ENCODE measurements at places on chromosomes 5 and 9. TPM values are rescaled to one million over a fixed set of nuclear protein-coding genes. Genes with fewer than 3 reads are reported as not detected.
A peak's percentile ranks its signal among the peaks of the same experiment; 100 is the strongest.

The PRXL2C gene
- total RNA-seq = 8.8 TPM

GRCh38 chr5:170504616-170505266 lies 921 bp downstream of the KCNIP1 start:
- DNase-seq = no peak

The CA9 gene
- total RNA-seq = 1.7 TPM

DNA sequence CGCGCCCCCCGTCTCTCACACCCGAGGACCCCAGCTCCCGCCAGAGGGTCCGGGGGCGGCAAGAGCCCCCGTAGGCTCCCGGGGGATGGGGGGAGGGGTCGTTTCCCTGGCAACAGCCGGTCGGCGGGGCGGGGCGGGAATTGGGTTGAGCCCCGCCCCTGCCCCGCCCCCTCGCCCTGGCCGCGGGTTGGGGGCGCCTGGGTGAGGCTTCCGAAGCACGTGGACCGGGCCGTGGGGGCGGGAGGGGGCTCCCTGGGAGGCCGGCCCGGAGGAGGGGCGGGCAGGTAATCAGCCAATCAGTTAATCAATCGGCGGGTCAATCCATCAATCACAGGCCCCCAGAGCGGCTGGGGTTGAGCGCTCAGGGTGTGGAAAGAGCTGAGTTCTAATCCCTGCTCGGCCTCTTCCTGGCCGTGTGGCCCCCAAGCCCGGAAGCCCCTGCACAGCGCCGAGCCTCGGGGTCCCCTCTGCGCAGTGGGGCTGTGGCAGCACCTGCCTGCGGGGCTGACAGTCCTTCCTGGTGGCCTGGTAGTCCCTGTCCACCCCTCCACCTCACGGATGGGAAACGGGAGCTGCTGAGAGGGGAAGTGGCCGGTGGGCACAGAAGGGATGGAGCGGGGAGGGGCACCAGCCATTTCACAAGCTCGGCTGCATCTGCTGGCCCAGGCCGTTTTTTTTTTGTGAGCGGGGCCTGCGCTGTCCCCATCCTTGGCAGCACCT lies 174.2 kb upstream of the IER5L start:
- peak; percentile 38 for DNase-seq

- no peak for DNase-seq
Observed at GRCh38 chr9:129343424-129344375, 165.6 kb upstream of the IER5L start.

DNA sequence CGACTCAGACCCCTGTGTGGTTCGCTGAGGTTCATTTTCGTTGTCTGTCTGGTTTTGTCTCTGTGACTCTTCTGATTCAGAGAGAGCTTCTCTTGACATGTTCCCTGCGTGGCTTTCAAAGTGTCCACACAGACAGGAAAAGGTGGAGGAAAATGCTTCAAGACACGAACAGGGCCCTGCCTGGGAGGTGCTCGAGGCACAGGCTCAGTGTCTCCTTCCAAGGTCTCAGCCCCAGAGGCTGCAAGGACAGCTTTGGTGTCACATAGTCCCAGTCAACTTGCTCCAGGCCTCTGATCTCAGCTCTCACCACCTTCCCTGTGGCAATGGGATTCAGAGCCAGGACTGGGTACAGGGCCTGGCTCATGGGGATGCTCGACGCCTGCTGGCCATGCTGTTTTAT lies 51.6 kb upstream of the SARDH start:
- DNase-seq = no peak

GRCh38 chr9:6048039-6048438 lies 32.6 kb upstream of the RANBP6 start:
- no peak for DNase-seq

The TSSK1B gene
- not detected for total RNA-seq

GRCh38 chr5:35856765-35857351 lies at the start of gene IL7R:
IL7R (plus strand) TSS chr5:35856891; CDS start chr5:35856978, 87 bp downstream.
- no peak for DNase-seq

- DNase-seq = no peak
Observed at GRCh38 chr9:78574354-78575045, 277.6 kb downstream of the PSAT1 start.

GRCh38 chr9:131950487-131950886 lies 129.2 kb downstream of the MED27 start:
- DNase-seq = no peak

GRCh38 chr9:93288891-93289883 lies 105.2 kb downstream of the WNK2 start:
- no peak for DNase-seq

DNA sequence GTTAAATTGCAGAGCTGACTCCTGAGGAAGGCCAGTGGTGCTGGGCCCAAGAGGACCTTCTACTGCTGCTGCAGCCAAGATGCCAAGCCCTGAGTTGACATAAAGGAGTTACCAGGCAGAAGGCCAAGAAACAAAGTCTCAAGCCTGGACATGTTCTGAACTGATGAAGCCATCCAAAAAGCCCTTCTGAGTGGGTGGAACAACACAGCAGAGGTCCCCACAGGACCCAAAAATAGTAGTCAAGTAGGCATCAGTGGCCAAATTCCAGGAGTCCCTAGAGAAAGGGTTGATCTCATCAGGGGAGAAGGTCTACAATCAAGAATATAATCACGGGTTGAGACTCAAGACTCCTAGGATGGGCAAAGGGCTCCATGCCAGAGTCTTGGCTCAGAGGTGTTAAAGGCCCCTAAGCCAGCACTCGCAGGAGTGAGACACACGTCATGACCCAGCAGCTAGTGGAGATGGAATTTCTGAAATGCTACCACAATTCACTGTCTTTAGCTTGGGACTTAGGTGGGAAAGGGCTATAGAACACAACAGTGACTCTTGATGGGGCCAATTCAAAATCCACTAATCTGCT lies 119.7 kb downstream of the FANCC start:
- no peak for DNase-seq

The MCTP1 gene
- 6.8 TPM for total RNA-seq

DNA sequence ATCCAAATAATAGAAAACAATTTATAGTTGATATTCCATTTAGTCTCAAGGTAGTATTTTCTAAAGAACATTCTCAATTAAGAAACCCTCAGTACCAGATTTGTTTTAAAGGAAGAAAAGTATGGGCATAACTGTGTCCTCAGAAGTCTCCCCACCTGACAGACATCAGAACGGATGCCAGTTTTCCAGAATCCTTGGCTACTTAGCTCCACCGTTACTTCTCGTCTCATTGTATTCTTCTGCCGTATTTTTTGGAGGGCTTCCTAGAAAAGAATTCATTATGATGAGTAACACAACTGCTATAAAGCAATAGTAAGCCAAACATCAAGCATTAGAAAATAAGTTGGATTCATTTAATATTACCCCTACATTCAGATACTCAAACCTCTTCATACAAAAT lies 67.8 kb downstream of the DROSHA start:
- DNase-seq = no peak

DNA sequence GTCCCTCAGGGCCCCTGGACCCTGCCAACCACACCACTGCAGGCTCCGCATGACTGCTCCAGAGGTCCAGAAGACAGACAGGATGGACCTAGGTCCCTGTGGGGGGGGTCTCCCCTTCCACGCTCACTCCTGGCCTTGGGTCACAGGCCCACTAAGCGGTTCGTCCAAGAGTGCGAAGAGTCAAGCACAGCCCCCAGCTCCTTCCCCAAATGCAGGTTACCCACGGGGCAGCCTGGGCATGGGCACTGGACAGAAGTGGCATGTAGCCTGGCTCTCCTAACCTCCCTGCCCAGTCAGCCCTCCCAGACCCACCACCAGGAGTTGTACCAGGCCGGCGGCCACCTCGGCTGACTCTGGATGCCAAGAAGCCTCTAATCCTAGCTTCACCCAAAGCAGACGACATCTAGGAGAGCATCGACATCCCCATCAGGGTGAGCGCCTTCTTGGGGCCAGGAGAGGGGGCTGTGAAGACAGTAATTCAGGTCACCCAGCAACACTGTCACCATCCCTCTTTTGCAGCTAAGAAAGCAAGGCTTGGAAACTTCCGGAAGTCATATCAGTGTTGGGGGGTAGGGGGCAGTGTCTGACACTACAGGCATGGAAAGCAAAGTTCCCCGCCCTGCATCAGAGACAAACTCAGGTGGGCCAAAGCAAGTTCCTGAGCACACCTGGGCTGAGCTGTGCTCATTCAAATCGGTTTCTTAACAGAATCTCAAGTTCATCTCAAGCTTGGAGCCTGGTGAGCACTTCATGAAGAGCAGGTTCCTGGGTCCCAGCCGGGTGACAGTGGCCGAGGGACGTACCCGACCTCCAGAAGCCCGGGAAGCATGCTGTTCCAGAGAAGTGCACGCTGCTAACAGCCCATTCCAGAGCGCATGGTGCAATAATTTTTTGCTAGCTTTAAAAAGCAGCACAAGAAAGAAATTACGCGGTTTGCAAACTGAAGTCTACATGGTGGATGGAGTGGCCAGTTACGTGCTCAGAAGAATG lies 68.7 kb downstream of the SEMA4D start:
- peak; percentile 53 for DNase-seq

DNA sequence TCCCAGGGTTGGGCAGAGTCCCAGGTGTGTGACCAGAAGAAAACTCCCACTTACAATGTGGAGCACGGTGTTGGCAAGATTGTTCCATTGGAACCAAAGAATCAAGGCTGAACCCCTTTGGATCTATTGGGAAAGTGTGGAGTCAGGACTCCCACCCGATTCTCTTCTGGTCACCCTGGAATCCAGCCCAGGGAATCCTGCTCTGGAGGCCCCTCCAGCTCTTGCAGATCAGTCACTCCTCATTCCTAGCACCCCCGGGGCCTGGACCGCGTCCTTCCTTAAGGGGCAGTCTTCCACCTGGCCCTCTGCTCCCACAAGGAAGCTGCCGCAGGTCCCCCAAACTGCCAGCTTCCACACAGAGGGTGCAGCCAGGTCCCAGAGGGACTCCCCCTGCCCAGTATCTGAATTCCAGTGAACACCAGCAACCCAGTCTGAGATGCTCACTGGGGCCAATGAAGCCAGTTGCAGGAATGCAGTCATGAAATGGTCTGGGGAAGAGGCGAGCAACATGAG lies 170.1 kb downstream of the GADD45G start:
- DNase-seq = no peak

The AMBP gene
- 0.81 TPM for total RNA-seq

The FOXD4 gene
- 0.20 TPM for total RNA-seq

The MFAP3 gene
- total RNA-seq = 28.1 TPM

- DNase-seq = no peak
Observed at GRCh38 chr5:179112469-179113142, 52.4 kb downstream of the ZNF354C start.

DNA sequence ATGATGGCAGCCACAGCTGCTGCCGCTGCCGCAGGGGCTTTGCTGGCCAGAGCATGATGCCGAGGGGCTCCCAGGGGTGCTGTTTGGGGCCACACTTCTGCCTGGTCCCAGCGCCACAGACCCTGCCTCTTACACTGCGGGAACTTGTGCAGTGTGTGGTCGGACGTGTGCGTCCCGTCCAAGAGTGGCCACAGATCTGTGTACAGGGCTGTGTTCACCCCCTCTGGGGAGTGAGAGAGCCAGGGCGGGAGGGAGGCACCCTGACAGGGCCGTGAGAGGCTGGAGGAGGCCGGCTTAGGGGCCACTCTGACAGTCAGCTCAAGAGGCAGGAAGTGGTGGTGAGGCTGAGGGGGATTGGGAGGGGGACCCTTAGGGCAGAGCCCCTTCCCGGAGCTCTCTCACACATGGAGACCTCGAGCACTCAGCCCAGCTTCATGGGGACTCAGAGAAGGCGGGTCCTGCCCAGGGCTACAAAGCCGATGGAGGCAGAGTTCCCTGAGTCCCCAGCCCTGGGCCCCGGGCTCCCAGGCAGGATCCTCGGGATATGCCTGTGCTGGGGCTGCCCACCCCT lies 13.1 kb upstream of the CARD19 start:
- peak; percentile 12 for DNase-seq

- no peak for DNase-seq
Observed at GRCh38 chr9:78348848-78349247, 51.9 kb downstream of the PSAT1 start.

The CLINT1 gene
- 131 TPM for total RNA-seq

The C5orf52 gene
- total RNA-seq = 1.7 TPM

- peak; percentile 97 for DNase-seq
Observed at GRCh38 chr5:10288592-10289219, 19.0 kb downstream of the CMBL start.

The PCDHGA9 gene
- 2.6 TPM for total RNA-seq

DNA sequence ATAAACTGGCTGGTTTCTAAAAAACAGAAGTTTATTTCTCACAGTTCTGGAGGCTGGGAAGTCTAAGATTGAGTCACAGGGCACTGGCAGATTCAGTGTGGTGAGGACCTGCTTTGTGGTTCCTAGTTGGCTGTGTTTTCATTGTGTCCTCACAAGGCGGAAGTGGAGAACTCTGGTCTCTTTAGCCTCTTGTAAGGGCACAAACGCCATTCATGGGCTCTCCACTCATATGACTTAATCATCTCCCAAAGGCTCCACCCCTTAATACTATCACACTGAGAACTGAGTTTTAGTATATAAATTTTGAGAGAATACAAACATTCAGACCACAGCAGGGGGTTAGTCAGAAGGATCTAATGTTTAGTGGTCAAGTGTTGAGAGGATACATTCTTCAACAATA lies 208.2 kb downstream of the SEC61B start:
- no peak for DNase-seq

The ZNF608 gene
- total RNA-seq = 27.2 TPM

GRCh38 chr5:33182986-33183385 lies 257.8 kb upstream of the TARS1 start:
- no peak for DNase-seq

The NAIF1 gene
- 11.9 TPM for total RNA-seq

The RAB3C gene
- 2.9 TPM for total RNA-seq

GRCh38 chr5:174483411-174483810 lies 241.0 kb upstream of the MSX2 start:
- DNase-seq = no peak

All from mucosa of descending colon (tissue), 3 donors.